Dermis lymphatic vessel endothelial cell (primary cell): ENCODE measurements at places on chromosomes 6 and 20. TPM values are rescaled to one million over a fixed set of nuclear protein-coding genes. Genes with fewer than 3 reads are reported as not detected.

SLC22A1 gene
- 0.09 and 0.11 TPM in 2 replicates for total RNA-seq

TIAM2 gene
- 11.5 and 15.2 TPM in 2 replicates for total RNA-seq

PNLDC1 gene
- not detected in 2 replicates for total RNA-seq

TRDN gene
- total RNA-seq = not detected in 2 replicates

EGFL8 gene
- total RNA-seq = 1.3 and 2.8 TPM in 2 replicates

PPP1R16B gene
- total RNA-seq = 141 and 183 TPM in 2 replicates

RIPPLY2 gene
- 0.17 TPM in 1 of 2 replicates, not detected in the other for total RNA-seq

NUP153 gene
- total RNA-seq = 22.4 and 24.8 TPM in 2 replicates

CGAS gene
- 0.69 and 0.98 TPM in 2 replicates for total RNA-seq

GNRH2 gene
- 0.09 and 0.11 TPM in 2 replicates for total RNA-seq

SNX5 gene
- 55.7 and 79.8 TPM in 2 replicates for total RNA-seq

MC3R gene
- not detected in 2 replicates for total RNA-seq

GRM1 gene
- under 0.01 and 0.09 TPM in 2 replicates for total RNA-seq

CRISP3 gene
- total RNA-seq = not detected in 2 replicates

PRICKLE4 gene
- total RNA-seq = 6.3 and 6.9 TPM in 2 replicates

FAM83C gene
- total RNA-seq = under 0.01 TPM in 1 of 2 replicates, not detected in the other

ZNF341 gene
- 0.65 and 0.86 TPM in 2 replicates for total RNA-seq

RIPOR2 gene
- 0.09 and 1.6 TPM in 2 replicates for total RNA-seq

GTSF1L gene
- total RNA-seq = 0.09 TPM in 1 of 2 replicates, not detected in the other

TCF15 gene
- total RNA-seq = 0.34 and 1.1 TPM in 2 replicates

PET117 gene
- total RNA-seq = 8.2 and 10.5 TPM in 2 replicates

FLRT3 gene
- 0.33 and 1.2 TPM in 2 replicates for total RNA-seq

BAG2 gene
- total RNA-seq = 0.33 and 0.43 TPM in 2 replicates

PKIB gene
- total RNA-seq = 0.17 TPM in 1 of 2 replicates, not detected in the other

CCDC167 gene
- 10.5 and 11.8 TPM in 2 replicates for total RNA-seq

TP53TG5 gene
- total RNA-seq = not detected in 2 replicates

HTR1E gene
- not detected in 2 replicates for total RNA-seq

COX7A2 gene
- total RNA-seq = 140 and 201 TPM in 2 replicates

PDE7B gene
- total RNA-seq = 4.5 and 18.2 TPM in 2 replicates

EYS gene
- total RNA-seq = not detected in 2 replicates

ZBTB9 gene
- total RNA-seq = 4.6 and 7.0 TPM in 2 replicates

PNPLA1 gene
- not detected in 2 replicates for total RNA-seq

BMP5 gene
- total RNA-seq = not detected in 2 replicates

MOCS1 gene
- total RNA-seq = 7.0 and 7.4 TPM in 2 replicates

EDN1 gene
- 34.1 and 88.5 TPM in 2 replicates for total RNA-seq

HLA-DPA1 gene
- total RNA-seq = 4.6 and 6.9 TPM in 2 replicates

TMEM200A gene
- total RNA-seq = 0.43 and 1.0 TPM in 2 replicates

ZSCAN16 gene
- 13.4 and 17.2 TPM in 2 replicates for total RNA-seq

SIRPB2 gene
- 0.09 and 0.11 TPM in 2 replicates for total RNA-seq

CBLN4 gene
- total RNA-seq = not detected in 2 replicates

ARHGAP18 gene
- total RNA-seq = 53.8 and 54.6 TPM in 2 replicates

PLCB1 gene
- total RNA-seq = 16.6 and 20.0 TPM in 2 replicates

REM1 gene
- 0.11 TPM in 1 of 2 replicates, not detected in the other for total RNA-seq

EYA2 gene
- 0.11 TPM in 1 of 2 replicates, not detected in the other for total RNA-seq

FERMT1 gene
- under 0.01 TPM in 2 replicates for total RNA-seq

BNIP5 gene
- not detected in 2 replicates for total RNA-seq

TENT5A gene
- 2.0 and 7.3 TPM in 2 replicates for total RNA-seq

XKR7 gene
- total RNA-seq = under 0.01 TPM in 1 of 2 replicates, not detected in the other

PBOV1 gene
- total RNA-seq = not detected in 2 replicates

UTRN gene
- total RNA-seq = 687 and 831 TPM in 2 replicates

TRIM31 gene
- total RNA-seq = not detected in 2 replicates

NKX2-4 gene
- total RNA-seq = not detected in 2 replicates

SMOC2 gene
- total RNA-seq = not detected in 2 replicates
